ENCODE measurements at places on chromosomes 11 and 22.
A peak's percentile ranks its signal among the peaks of the same experiment; 100 is the strongest.

GRCh38 chr11:111237926-111238325 is 7.6 kb upstream of the POU2AF2 start:
- DNase-seq: no peak

- peak; percentile 26 for DNase-seq
These were observed 214.5 kb upstream of the UBASH3B start for GRCh38 chr11:122440811-122441665.

GRCh38 chr22:38540701-38541100 is 29.3 kb downstream of the DMC1 start:
- DNase-seq: no peak

GRCh38 chr11:120303004-120303637 is 22.0 kb upstream of the TLCD5 start:
- peak; percentile 57 for DNase-seq

DNA sequence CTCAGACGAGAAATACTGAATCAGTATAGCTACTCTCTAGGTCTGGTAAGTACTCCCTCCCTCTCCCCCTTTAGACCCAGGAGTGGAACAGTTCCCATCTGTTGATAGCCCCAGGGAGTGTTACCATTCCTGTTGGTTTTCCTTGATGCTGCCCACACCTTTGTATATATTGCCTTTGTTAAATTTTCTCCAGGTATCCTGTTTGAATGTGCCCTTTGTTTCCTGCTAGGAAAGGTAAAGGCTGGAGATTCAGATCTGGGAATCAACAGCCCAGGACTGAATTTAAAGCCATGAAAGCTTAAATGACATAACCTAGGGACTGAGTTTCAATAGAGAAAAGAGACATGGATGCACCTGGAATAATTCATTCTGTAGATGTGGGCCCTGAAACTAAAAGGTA is 68.3 kb downstream of the CCDC83 start:
- DNase-seq: no peak

- DNase-seq: peak; percentile 56
These were observed 33.8 kb downstream of the RASSF10 start for GRCh38 chr11:13042873-13043342.

DNA sequence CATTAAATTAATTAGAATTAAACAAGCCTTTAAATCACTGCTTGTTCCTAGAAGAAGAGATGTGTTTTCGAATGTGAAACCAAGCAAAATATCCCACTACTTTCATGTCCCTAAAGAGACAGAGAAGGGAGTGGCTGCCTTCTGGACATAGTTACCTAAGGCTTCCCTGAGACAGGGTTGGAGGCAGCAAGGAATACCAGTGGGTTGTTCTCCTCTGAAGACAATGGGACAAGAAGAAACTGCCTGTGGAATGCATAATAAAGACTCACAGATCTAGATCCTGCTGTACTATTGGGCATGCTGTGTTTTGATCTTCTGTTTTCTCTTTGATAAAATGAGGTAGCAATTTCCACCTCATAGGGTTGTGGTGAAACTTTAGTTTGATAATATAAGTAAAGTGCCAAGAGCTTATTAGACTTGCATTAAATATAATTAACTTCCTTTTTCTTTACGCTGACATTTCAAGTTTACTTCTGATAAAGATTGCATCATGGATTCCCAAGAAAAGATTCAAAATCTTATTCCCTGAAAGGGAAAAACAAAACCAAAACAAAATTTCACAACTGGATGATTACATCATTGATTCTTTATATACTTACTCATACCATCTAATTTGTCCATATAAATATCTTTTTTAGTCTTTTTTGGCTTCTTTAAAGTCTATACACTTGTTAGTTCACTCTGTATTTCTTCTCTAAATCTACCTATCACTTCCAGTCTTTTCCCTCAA is 621.3 kb downstream of the ETS1 start:
- no peak for DNase-seq

- peak; percentile 49 for DNase-seq
These were observed 579 bp upstream of the RASD2 start for GRCh38 chr22:35539910-35540594.

DNA sequence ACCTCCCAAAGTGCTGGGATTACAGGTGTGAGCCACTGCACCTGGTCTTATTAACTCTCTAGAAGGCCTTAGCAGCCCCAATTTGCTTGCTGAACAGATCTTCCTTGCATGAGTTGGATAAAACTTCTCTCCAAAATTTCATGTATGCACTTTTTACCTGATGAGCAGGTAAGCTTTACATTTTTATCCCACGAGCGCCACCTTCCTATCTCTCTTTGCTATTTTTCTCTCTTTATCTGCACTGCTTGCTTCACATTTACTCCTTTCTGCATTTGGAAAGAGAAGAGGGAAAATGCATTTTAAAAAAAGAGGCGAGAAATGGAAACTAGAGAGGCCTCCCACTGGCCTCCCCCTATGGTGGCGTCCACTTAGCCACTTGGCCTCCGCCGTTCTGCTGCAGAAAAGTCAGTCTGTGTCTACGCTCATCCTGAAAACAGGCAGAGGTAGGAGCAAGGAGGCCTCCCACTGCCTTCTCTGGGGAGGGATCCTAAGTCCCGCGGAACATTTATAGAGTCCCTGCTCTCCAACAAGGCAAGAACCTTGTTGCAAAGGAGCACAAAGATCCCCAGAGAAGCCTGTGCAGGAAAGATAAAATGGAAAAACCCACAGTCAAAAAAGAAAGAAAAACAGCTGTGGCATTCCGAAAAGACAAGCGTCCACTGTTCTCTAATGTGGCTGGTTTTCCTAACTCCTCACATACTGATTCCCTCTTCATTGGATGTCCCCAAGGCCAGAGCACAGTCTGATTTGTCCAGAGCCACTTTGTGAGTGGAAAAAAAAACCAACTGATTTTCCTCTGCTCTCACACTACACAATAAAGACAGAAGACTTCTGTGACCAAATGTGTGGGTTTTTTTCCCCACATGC is 62.2 kb upstream of the INCENP start:
- DNase-seq: no peak

DNA sequence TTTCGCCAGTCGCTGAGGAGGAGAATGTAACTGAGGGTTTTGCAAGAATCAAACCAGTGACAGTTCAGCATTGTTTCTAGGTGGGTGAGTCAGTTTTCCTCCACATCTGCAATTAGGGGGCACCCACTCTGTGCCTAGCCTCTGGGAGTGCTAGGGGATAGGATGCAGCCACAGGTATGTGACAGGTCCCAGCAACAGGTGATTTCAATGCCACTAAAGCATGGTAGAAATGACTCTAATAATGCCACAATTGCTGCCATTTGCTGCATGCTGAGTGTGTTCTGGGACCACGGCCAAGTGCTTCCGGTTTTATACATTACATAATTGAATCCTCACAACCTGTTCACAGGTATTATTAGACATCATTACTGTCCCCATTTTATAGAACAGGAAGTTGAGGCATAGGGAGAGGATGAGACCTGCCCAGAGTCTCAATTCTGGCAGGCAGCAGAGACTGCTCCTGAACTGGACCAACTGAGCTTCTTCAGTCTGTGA is 556 bp downstream of the CRYBB2 start:
- no peak for DNase-seq

DNA sequence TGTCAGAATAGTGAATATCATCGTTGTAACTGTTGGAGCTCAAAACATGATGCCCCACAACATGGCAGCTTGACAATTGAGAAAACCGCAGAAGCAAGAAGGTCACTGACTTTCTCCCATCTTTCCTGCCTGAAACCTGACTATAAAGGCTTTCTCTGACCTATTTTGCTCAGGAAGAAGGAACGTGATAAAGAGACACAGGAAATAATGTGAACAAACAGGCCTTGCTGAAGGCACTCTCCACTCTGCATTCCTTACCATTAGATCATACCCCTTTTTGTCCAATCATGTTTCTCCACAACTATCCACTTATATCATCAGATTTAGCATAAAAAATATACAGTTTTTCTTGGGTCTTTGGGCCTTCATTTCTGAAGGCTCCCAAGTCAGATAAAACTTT is 916.8 kb downstream of the METTL15 start:
- no peak for DNase-seq

DNA sequence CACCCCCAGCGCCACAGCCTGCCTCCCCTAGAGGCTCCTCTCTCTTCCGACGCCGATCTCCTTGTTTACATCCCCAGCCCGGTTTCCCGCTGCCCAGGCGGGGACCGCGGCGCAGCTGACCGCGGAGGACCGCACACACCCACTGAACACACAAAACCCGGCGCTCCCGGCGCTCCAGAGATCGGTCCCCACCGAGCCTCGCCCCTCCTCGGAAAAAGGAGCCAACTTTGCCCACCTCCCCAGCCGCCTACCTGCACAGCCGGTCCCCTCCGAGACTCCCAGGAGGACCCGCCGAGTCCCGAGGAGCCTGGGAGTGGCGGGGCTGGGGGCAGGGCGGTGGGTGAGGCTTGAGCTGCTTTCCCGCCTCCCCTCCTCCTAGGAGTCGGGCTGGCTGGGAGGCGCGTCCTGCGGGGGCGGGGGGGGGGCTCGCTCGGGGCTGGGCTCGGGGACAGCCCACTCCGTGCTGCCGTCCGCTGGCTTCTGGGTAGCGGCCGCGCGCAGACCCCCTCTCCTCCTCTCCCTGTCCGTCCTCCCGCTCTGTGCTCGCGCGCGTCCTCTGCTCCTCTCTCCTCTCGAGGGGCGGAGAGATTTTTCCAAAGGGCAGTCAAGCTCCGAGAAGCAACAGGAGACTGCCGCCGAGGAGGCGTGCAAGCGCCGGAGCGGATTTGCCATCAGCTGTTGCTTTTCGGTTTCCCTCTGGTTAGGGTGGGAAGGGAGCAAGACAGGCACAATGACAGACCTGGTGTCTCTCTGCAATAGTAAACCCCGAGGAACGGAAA is at the start of gene FXYD6:
FXYD6 (minus strand) TSS at position 318 of the 779 bp plus-strand sequence. CDS start 33,882 bp downstream, outside the sequence.
- DNase-seq: peak; percentile 74
